ENCODE measurements at places on chromosomes 1 and 21.

GRCh38 chr1:51139474-51139873, 37.4 kb downstream of the C1orf185 start:
- no peak for DNase-seq

DNA sequence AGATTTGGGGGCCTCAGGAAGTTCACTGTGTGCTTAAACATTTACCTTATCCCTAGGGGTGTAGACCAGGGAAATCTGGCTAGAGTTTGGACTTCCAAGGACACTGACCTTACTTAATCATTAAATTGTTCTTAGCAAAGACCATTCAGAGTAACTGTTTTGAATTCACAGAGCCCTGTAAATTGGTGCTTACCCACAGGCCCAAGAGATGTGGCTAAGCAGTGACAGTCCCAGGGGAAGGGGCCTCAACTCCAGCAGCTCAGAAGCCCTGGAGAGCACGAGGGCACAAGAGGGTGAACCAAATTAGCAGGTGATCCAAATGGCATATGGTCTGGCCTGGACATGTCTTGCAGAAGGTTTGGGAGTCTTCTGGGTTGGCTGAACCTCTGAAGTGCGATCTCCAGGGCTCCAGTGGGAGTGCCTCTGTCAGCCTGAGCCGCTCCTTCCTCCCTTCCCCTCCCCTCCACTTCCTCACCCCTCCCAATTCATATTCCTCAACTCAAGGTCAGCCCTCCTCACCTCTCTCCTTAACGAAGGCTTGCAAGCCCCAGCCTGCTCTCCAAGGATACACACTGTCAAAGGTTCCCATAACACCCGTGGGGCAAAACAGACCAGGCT, 4.3 kb downstream of the PAQR7 start:
- DNase-seq, result no peak

DNA sequence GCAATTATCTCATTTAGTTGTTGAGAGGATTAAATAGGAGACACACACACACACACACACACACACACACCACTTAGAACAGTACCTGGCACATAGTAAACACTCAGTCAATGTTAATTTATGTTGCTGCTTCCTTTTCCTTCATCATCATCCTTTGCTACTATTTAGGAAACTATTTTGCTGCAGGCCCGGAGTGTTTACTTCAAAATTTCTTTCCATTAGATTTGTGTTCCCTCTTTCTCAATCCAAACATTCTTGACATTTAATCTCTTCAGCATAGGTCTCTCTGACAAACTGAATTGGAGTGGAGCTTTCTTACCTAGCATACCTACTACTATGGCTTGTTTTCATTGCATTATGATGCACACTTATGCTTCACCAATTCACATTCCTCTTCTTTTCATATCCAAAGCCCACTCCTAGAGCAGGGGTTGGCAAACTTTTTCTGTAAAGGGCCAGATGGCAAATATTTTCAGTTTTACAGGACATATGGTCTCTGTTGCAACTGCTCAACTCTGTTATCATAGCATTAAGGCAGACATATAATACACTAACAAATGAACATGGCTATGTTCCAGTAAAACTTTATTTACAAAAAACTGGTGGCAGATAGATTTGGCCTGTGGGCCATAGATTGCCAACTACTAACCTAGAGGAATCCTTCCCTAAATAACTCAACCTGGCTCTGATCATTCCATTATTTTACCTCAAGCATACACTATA, 49.5 kb downstream of the SCMH1 start:
- DNase-seq, result no peak

GRCh38 chr1:43935711-43936427, 2.3 kb downstream of the ARTN start:
- DNase-seq, result no peak

- DNase-seq, result no peak
Observed at GRCh38 chr1:231091415-231091814, 51.4 kb upstream of the FAM89A start.

DNA sequence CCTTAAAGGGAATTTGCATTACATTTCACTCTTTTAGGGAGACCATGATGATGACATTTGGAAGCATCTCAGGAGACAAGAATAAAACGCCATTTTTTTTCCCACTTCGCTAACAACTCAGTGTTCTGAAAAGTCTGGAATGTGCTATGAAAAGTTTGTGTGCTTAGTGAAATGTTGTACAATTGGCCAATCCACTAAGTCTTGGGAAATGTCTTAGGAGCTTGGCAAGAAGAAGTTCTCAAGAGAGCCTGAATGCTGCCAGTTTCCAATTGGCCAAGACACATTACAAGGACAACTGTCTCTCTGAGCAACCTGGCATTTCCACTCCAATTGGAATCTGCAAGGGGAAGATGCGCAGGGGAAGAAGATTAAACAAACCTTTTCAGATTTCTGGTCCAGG, 401.8 kb downstream of the RWDD3 start:
- DNase-seq, result no peak

DNA sequence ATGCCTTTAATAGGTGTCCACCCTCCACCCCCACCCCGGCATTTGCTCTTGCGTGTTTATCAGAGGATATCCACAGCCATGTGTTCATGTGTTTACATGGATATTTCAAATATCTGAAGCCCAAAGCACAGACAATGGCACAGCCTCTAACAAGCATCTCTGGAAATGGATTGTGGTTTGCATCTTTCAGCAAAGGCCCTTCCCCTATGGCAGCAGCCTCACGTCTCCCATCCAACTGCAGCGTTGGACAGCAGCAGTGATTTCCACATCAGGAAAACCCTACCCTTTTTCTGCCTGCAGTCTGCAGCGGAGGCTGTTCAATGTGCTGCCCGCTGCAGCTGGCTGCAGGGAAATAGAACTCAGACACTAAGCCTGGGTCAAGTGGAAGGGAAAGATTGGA, 1.6 kb downstream of the RASSF5 start:
- DNase-seq, result no peak

DNA sequence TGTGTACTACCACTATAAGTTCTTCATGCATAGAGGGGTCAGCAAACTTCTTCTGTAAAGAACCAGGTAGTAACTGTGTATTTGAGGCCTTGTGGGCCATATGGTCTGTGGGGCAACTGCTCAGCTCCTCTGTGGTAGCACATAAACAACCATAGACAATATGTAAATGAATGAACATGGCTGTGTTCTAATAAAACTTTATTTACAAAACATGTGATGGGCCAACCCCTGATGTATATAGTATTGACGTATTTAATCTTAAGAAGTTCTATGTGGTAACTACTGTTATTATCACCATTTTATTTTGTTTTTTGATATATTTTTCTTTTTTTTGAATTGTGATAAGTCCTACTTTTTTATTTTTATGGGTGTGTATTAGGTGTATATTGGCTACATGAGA, 15.4 kb downstream of the TRAF5 start:
- DNase-seq, result no peak

DNA sequence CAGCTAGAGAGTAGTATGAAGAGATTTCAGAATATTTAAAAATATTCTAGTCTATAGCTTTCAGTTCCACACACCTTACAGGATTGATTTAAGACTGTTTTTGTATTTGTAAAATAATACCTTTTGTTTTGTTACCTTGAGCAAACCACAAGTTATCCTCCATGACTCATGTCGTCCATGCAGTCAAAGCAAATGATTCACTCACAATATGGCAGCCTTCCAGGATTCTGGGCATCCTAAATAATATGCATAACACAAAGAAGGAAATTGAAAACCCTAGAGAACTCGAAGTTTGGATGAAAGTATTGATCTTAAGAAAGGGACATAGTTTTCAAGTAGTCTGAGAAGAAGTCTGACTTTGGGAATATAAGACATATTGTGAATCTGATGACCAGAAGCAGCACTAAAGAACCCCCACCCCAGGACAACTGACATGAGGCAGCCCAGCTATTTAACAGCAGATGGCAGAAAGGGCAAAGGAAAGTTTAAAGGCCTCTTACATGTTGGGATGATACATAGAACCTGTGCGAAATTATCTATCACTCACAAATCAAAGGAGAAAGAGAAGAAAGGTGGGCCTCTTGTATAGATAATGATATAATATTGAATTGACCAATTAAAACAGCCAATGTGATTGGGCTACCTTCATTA, 857.9 kb downstream of the BRINP3 start:
- DNase-seq, result no peak

DNA sequence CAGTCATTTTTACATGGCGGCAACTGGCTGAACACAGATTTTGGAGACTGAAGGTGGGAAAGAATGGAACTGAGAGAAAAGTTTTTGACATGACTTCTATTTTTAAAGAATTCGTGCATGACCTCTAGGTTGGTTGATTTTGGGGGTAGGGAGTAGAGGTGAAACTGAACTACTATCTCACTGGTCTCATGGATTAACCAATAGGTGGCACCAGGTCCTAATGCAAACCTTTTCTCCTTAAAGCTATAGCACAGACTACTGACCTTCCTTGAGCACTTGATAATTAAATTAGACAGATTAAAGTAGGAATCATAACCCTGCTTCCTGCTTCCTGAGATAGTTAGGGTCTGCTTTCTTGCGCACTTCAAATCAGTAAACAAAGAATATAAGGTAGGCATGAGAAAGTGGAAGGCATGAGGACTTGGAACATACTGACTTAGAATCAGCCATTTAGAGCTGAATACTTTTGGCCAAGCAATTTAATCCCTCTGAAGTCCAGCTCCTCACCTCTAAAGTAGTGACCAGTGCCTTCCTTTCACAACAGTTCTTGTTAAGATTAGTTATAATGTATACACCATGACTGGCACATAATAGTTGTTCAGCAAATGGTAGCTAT, 206.0 kb downstream of the CENPF start:
- no peak for DNase-seq

DNA sequence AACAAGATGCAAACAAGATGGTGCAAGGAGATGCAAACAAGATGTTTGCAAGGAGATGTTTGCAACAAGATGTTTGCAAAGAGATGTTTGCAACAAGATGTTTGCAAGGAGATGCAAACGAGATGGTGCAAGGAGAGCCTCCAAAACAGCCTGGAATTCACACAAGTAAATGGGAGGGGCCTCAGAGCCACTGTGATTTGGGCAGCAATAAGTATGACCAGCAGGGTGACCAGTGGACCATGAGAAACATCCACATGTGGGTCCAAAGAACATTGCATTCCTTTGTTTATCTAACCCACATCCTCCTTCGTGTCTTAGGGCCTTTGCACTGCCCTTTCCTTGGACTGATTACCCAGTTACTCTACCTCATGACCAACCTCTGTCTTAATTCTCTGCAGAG, 162.9 kb downstream of the PLPP3 start:
- no peak for DNase-seq

- no peak for DNase-seq
Observed at GRCh38 chr1:156665539-156665938, 11.7 kb downstream of the NES start.

DNA sequence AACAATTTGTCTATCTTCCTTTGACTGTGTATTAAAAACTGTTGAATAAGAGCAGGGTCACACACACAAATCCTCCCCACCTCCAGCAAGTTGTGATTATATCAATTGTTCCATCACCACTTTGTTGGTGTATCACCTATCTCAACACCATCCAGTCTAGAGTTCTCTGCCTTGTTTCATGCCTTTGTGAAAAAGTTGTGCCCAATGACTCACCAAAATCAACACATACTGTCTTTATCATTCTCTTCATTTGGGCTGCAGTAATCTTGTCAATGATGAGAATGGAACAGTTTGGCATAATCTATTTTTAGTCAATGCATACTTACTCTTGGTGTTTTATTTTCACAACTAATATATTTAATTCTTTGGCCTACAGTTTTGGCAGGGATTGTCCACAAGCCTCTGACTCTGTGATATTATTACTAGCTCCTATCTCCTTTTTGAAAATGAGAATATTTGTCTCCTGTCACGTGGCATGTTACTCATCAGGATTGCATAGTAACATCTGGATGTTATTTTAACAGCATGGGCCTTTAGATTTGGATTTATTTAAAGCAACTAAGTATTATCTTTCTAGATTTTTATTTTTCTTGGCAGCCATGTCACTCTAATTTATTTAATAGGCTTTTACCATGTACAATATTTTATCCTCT, 5.1 kb downstream of the C1orf87 start:
- DNase-seq, result no peak

All from posterior cingulate gyrus (tissue), 11 donors.